ENCODE measurements at places on chromosomes 16 and 17.
A peak's percentile ranks its signal among the peaks of the same experiment; 100 is the strongest.

- DNase-seq, result no peak
These were observed 439.3 kb upstream of the GOT2 start for GRCh38 chr16:59173408-59173831.

- DNase-seq, result no peak
These were observed 1.3 kb upstream of the CCDC102A start for GRCh38 chr16:57537581-57538234.

DNA sequence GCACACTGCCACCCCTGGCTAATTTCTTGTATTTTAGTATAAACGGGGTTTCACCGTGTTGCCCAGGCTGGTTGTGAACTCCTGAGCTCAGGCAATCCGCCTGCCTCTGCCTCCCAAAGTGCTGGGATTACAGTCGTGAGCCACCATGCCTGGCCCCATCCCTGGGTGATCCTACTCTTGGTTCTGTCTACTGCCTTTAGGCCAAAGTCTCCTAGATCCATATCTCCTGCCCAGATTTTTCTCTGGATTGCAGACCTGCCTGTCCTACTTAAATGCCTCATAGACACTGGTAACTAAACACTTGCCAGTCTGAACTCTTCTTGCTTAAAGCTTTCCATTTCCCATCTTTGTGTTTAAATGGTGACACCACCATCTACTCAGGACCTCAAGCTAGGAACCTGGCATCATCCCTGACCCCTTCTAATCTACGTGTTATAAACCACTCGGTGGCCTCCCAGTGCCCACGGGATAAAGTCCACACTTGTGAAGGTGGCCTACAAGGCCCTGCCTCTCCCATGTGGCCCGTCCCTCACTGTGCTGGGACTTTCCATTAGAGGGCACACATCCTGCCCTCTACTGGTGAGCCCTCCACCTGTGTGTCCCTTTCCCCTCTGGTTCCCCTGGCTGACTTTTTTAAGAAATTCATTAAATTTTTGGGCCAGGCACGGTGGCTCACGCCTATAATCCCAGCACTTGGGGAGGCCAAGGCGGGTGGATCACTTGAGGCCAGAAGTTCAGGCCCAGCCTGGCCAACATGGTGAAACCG is 51.1 kb downstream of the USP43 start:
- DNase-seq, result no peak

DNA sequence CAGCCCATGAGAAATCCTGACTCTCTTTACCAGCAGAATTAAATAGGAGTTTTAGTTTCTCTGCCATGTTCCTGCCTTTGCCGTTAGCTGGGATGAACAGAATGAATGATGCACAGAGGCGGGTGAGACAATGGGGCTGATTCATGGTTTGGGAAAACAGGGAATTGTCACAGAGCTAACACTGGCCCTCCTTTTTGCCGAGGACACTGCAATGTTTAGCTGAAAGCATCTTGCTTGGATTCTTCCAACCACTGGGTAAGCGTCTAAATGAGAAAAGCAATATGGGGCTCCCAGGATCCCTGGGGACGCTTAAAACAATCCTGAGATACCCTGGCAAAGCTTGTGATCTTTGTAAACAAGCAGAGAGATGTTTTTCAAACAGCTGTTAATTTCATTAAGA is 12.8 kb upstream of the PAFAH1B1 start:
- DNase-seq, result no peak

DNA sequence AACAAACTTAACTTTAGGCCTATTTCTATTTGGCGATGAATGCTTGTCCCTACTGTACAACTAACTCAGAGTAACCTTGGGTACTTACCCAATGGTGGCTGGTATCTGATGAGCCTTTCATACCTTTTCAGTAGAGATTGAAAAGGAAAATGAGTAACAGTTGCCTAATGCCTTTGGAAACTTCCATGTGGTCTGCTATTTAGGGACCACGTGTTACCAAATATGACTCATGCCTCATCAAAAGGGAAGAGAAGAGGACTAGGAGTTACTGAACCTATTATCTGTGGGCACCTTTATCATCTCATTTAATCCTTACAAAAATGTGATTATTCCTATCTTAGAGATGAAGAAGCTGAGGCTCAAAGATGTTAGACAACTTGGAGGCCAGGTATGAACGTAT is 8.1 kb downstream of the MYOCD start:
- DNase-seq, result no peak

DNA sequence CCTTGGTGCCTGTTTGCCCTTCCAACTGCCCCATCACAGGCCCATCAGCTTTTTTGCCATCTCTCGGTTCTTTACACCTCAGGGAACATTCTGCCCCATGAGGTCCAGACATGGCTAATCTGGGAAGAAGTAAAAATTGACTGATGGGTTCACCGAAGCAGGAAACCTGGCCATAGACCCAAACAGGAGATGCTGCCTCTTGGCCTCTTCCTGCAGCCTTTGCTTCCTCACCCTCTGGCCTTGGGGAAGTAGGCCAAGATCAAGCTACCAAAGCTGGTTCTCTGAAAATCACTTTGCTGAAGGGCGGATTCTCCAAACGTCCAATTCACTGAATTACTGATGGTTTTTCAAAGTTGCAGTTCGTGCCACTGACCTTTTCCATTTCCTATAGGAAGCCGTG is 56.1 kb downstream of the ARSG start:
- no peak for DNase-seq

GRCh38 chr17:74404218-74404617 is 27.7 kb upstream of the GPRC5C start:
- no peak for DNase-seq

- no peak for DNase-seq
These were observed 1.2 kb downstream of the MIF4GD start for GRCh38 chr17:75269844-75270217.

DNA sequence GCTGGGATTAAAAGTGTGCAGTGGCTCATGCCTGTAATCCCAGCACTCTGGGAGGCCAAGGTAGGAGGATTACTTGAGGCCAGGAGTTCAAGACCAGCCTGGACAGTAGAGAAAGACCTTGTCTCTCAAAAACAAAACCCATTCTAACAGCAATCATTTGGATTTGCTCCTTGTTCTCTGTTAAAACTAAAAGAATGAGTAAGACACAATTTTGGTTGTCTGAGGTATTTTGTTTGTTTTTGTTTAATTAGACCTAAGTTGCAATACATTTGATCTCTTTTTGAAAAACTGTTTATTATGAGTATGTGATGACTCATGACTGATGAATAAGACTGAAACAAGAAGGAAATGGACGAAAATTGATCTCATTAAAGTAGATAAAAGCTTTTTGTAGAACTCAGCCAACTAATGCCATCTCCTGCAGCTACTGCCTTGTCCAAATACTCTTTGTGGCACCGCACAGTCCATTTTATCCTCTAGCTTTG is 29.0 kb downstream of the GLG1 start:
- no peak for DNase-seq

GRCh38 chr16:66069587-66069986 is 296.9 kb upstream of the CDH5 start:
- DNase-seq, result no peak

DNA sequence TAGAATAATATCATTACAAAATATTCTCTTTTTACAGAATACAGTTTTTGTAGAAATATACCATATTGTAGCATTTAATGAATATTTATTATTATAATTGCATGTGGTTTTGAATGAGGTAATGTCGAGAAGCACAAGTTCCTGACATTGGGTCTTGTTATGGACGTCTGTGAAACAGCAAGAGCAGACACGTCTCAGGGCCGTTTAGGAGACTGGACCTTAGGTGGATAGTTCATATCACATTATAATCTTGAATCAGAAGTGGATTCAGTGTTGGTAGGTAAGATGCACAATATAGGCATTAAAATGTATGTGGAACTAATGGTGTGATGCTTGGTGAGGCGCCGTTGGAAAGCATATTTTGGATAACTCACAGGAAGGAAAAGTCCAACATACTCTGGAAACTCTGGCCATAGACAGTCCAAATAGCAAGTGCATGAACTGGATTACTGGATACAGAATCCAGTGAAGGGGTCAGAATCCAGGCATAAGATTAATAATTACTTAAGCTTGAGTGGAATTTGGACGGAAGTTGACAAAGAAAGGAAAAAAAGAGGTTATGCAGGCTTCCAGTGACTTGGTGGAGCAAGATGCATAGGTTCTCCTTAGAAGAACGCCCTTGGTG is 17.2 kb downstream of the ABCA8 start:
- DNase-seq, result no peak

GRCh38 chr17:15966183-15966878 is 21.4 kb downstream of the ADORA2B start:
- no peak for DNase-seq

- DNase-seq, result no peak
These were observed 28.3 kb downstream of the TBCD start for GRCh38 chr17:82780195-82780594.

GRCh38 chr16:14132696-14133048 is 61.6 kb downstream of the MRTFB start:
- DNase-seq, result peak; percentile 20

- DNase-seq, result no peak
These were observed 102.7 kb upstream of the NOL11 start for GRCh38 chr17:67615011-67615561.

Data from GM18507 (cell line).